ENCODE measurements at places on chromosomes 7 and 10. TPM values are rescaled to one million over a fixed set of nuclear protein-coding genes. Genes with fewer than 3 reads are reported as not detected.

CLDN4 gene
- polyA plus RNA-seq, result 69.3 TPM

C10orf143 gene
- 1.6 TPM for polyA plus RNA-seq

NKX1-2 gene
- polyA plus RNA-seq, result 12.7 TPM

MMRN2 gene
- 1.1 TPM for polyA plus RNA-seq

LIPK gene
- polyA plus RNA-seq, result not detected

DYNC1I1 gene
- polyA plus RNA-seq, result 0.45 TPM

NRP1 gene
- polyA plus RNA-seq, result 1.2 TPM
